ENCODE measurements at places on chromosomes 16 and 17.

DNA sequence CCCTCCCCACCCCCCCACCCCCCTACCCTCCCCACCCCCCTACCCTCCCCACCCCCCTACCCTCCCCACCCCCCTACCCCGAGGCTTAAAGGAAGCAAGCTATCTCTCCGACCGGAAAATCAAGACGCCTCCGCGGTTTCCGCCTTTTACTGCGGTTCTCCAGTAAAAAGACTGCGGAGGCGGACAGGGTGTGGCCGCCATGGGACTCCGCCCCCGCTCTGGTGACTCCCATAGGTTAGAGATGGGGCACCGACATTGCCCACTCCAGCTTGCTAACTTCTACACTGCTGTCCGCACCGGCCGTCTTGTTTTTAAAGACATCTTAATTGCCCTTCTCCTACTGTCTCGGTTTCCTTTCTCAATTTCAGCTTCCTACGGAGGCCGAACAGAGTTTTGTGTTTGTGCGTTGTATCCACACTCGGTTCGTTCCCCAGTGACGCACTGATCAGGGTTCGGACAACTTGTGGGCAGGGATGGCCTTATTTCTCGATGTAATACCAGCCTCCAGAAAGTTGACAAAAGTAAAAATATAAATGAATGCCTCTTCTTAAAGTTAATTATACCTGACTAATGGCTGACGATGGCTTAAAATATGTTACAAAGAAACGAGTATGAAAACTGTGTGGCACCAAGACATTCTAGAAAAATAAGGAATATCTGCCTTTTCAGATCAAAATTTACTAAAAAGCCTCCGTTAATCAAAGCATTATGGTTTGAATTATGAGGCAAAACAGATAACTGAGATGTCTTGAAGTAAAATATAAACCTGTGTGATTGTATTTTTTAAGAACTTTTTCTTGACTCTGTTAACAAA is 1.1 kb upstream of the ZNF200 start:
- no peak for DNase-seq

DNA sequence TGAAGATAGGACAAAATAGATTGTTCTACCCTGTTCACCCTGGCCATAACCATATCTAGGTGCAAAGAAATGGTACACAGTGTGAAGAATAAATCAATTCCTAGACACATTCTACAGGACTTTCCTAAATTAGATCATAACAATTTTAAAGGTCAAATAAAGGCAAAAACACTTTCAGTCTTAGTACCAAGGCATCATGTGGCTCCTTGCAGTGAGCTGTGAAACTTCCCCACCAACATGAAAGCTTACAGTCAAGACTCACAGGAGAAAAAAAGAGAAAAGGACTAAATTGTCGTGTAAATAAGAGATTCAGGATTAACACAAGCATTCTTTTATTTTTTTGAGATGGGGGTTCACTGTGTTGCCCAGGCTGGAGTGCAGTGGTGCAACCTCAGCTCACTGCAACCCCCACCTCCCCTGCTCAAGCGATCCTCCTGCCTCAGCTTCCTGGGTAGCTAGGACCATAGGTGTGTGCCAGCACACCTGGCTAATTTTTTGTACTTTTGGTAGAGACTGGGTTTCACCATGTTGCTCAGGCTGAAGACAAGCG is 14.2 kb downstream of the NSMCE1 start:
- DNase-seq = no peak

DNA sequence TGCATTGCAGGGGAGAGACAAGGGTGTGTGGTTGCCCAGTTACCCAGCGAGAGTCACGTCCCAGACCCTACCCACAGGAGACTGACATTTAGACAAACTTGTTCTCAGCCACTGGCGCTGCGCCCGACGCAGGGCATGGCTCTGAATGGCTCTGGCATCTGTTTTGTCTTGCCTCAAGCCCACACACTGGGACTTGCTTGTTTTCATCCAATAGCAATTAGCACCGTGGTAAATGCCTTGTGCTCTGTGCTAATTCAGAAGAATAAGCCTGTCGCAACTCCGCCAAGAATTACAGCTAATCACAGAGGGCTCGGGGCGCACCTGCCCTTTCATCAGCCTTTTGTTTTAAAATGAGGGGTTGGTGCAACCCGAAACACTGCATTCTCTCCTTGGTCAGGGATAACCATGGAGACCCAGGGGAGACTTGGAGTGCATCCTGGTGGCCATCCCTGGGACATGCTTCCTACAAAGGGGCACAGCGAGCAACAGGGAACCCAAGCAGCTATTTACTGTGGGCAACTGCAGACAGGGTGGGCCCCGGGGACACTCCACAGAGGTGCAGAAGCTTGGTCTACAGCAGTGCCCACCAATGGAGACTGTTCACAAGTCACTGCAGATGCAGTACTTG is 220.6 kb upstream of the ZFHX3 start:
- no peak for DNase-seq

- no peak for DNase-seq
Observed at GRCh38 chr16:67703626-67704025, 15.5 kb downstream of the GFOD2 start.

DNA sequence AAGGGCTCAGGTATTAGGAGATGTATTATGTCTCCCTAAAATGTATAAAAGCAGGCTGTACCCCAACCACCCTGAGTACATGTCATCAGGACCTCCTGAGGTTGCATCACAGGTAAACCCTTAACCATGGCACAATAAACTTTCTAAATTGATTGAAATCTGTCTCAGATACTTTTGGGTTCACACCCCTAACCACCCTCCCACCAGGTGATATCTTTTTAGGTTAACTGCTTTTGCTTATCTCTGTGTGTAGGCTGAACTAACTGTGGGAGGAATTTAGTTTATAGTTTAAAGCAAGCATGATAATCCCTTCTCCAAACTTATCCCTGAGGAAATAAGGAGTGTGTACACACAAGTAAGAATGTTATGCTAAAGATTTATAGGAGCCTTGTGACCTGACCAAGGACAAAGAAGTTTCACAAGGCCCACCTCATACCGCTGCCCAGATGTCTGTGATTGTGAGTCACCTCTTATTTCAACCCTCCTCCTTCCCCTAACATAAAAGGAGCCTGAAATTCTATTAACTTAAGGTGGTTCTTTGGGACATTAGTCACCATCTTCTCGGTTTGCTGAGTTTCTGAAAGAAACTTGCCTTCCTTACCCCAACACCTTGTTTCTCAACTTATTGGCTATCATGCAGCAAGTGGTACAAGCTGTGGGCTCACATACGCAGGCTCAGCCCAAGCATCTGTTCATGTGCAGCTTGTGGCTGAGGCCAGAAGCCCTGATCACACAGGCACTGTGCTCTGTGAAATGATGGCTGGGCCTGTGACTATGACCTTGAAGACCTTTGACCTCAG is 11.3 kb downstream of the PRSS22 start:
- no peak for DNase-seq

DNA sequence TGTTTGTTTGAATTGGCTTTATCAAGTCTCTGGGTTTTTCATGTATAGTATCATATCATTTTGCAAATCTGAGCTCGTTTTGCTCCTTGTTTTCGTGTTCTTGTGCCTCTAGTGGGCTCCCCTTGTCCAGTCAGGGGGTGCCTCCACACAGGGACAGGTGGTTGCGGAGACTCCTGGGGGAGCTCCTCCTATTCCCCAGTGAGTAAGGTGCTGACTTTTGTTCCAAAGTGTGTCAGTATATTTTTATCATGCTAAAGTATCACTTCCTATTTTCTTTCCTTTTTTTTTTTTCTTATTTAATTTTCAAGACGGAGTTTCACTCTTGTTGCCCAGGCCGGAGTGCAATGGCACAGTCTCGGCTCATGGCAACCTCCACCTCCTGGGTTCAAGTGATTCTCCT is 30.3 kb upstream of the IL17C start:
- no peak for DNase-seq

- peak; percentile 11 for DNase-seq
Observed at GRCh38 chr17:66548158-66548557, 245.7 kb downstream of the PRKCA start.

DNA sequence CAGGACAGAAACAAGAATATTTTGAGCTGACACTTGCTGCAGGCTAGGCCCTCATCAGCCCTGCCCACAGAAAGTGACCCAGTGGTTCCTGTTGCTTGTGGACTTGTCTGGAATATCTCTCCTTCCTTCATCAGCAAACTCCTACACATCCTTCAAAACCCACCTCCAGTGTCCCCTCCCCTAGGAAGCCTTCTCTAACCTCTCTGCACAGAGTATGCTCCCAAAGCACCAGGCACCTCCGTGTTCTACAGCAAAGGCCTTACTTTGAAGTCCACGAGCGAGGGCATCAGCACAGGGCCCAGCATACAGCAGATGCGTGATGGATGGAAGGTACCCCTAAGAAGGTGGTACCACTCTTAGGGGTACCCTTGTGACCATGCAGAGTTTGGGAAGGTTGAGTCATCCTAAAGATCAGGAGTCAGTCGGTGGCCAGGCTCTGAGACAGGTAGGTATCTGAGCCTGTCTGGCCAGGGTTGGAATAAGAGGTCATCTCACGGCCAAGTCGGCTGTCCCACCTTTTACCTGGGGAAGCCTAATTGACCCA is 2.0 kb downstream of the CCDC102A start:
- no peak for DNase-seq

GRCh38 chr17:39625198-39625785 is 1.5 kb upstream of the PPP1R1B start:
- no peak for DNase-seq

GRCh38 chr16:49262501-49262900 is 19.1 kb downstream of the CBLN1 start:
- DNase-seq = no peak

GRCh38 chr17:21817791-21818364 is 125.6 kb downstream of the KCNJ18 start:
- no peak for DNase-seq

- no peak for DNase-seq
Observed at GRCh38 chr17:73875346-73875745, 231.1 kb upstream of the SDK2 start.

DNA sequence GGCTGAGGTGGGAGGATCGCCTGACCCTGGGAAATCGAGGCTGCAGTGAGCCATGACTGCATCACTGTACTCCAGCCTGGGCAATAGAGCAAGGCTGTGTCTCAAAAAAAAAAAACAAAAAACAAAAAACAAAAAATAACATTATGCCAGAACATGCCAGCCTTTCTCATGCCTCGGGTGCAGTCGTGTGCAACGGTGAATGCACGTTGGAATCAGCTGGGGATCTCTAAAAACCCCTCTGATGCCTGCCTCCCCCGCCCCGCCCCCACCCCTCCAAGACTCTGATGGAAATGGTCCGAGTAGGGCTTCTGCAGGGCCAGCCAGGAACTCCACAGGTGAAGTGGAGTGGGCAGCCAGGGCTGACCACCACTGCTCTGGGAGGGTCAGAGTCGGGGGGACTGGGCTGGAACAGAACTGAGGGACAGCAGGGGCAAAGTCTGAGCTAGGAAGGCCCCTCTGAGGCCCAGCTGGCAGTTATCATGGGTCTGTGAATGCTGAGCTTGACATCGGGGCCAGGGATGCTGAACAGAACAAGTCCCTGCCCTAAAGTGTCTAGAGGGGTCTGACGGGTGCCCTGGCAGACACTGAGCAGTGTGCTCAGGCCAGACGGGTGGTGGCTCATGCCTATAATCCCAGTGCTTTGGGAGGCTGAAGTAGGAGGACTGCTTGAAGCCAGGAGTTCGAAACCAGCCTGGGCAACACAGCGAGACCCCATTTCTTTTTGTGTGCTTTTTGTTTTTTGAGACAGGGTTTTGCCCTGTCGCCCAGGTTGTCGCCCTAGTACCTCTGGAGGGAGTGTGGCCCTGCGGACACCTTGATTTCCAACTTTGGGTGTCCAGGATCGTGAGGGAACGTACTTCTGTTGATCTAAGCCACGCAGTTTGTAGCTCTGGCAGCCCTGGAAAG is 193.4 kb upstream of the GSE1 start:
- no peak for DNase-seq

DNA sequence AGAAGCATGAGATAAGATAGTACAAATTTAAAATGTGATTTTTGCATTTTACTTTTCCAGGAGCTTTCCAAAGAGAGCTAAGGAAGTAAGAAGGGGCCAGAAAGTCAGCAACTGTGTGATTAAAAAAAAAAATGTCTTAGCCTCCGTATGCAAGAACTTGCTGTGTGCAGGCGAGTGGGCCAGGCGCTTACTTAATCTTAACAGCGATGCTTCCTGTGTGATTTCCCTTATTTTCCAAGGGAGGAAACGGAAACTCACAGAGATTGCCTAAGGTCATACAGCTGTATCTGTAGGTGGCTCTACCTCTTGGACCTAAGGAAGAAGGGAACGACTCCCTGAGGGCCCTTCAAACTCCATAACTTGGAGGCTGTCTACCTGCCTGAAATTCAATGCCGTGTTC is 11.1 kb downstream of the HS3ST3B1 start:
- no peak for DNase-seq

DNA sequence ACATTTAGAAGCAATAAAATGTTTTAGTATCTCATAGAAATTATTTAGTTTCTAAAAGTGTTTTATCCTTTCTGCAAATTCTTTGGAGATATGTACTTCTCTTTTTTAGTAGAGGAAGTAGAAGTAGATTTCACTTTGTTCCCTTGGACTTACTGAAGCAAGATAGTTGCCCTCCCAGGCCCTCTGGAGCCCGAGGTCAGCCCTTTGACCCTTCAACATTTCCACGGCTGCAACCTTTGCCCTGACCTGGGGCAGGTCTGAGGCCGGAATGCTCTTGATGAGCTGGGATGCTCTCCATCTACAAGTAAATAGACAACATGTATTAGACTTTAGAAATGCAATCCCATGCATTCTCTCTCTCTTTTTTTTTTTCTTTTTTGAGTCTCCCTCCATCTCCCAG is 167.5 kb downstream of the CDK5R1 start:
- DNase-seq = no peak

- DNase-seq = no peak
Observed at GRCh38 chr17:71055128-71055527, 885.8 kb downstream of the KCNJ2 start.

DNA sequence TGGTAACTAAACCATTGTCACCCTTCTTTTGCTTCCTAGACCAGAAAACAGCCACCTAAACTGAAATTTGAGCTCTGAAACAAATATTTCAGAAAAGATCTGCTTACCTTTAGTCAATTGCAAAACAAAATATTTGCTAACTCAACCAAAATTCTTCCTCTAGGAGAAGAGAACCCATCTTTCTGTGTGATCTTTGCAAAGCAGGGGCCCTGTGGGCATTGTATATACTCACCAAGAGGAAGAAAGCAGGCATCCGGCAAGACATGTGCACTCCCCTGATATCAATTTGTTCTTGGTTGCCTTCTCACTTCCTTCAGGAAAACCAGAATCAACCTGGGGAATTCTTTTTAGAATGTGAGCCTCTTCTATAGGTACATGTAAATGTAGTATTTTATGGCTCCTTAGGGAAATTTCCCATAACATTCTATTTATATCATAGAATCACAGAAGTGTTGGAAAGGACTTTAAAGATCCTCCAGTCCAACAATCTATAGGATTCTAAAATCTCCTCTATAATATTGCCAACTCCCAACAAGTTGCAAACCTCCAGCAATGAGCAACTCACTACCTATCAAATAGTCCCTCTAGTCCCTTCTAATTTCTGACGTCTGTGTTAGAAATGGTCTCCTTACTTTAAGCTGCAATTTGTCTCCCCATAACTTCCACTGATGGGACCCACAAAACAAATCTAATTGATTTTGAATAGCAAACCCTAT is 966 bp downstream of the SLFN14 start:
- no peak for DNase-seq

- DNase-seq = no peak
Observed at GRCh38 chr16:83947642-83948234, 5.3 kb upstream of the OSGIN1 start.
